Activated CD8-positive, alpha-beta T cell treated with anti-CD3 and anti-CD28 coated beads for 36 hours (primary cell): ENCODE measurements at places on chromosomes 5 and 9. TPM values are rescaled to one million over a fixed set of nuclear protein-coding genes. Genes with fewer than 3 reads are reported as not detected.
A peak's percentile ranks its signal among the peaks of the same experiment; 100 is the strongest.

The NAIP gene
- 5.1 TPM for total RNA-seq

The ZMAT2 gene
- 47.6 TPM for total RNA-seq

The GCNT4 gene
- 2.1 TPM for total RNA-seq

- no peaks in the 10 kb centered on the region for H3K36me3 ChIP-seq
- no peak overlapping the region for H3K4me3 ChIP-seq
- no peaks in the 10 kb centered on the region for H3K4me1 ChIP-seq
- DNase-seq: no peak
Measured at GRCh38 chr5:32780508-32780919, 69.4 kb downstream of the NPR3 start.

DNA sequence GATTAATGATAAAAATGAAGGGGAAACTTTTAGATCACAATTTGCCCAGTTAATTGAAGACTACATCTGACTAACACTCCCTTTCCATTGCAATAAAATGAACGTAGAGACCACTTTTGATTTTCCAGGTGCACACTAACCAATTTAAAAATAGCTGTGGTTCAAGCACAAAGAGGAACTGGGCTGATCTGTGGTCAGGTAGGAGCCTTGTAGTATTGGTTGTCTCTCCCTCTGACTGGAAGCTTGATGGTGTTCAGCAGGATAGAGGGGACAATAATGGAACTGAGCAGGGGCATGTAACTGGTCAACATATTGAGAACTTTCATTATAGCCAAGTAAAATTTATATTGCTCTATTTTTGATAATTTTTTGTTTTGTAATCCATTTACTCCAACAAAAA, 886.8 kb upstream of the SEMA6A start:
- DNase-seq: no peak
- no peaks in the 10 kb centered on the region for H3K27me3 ChIP-seq
- no peaks in the 10 kb centered on the region for H3K4me1 ChIP-seq
- no peaks in the 10 kb centered on the region for H3K36me3 ChIP-seq

GRCh38 chr5:92505145-92505544, 1075.9 kb downstream of the NR2F1-AS1 start:
- peaks cover 2% of the 10 kb centered on the region for H3K4me1 ChIP-seq
- H3K4me3 ChIP-seq: no peak overlapping the region
- H3K27me3 ChIP-seq: no peaks in the 10 kb centered on the region
- no peak for DNase-seq
- H3K27ac ChIP-seq: no peak overlapping the region

- peaks cover 13% of the 10 kb centered on the region for H3K4me1 ChIP-seq
- DNase-seq: peak; percentile 15
- no peak overlapping the region for H3K4me3 ChIP-seq
- no peaks in the 10 kb centered on the region for H3K27me3 ChIP-seq
- H3K27ac ChIP-seq: peak overlapping the region; percentile 38
Measured at GRCh38 chr5:154384480-154385235, 61.1 kb upstream of the SAP30L start.

GRCh38 chr9:136060671-136061371, 34.3 kb downstream of the NACC2 start:
- no peaks in the 10 kb centered on the region for H3K27me3 ChIP-seq
- no peak overlapping the region for H3K27ac ChIP-seq
- H3K4me1 ChIP-seq: peaks cover 4% of the 10 kb centered on the region
- no peak for DNase-seq
- no peak overlapping the region for H3K4me3 ChIP-seq

The HMCN2 gene
- total RNA-seq: not detected

DNA sequence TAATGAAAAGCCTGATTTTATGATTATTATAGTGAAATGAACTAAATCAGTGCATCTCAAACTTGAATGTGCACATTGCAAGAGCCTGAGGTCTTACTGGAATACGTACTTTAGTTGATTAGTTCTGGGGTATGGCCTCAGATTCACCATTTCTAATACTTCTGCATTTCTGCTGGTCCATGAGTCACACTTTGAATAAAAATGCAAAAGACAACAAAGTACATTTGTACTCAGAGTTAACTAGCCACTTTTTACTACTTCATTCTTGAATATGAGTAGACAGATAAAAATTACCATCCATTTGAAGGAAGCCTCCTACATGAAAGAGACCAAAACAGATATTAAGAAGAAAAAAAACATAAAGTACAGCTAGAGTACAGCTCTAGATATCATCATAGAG, 27.1 kb upstream of the PRR16 start:
- H3K4me3 ChIP-seq: no peak overlapping the region
- no peaks in the 10 kb centered on the region for H3K36me3 ChIP-seq
- no peak for DNase-seq

DNA sequence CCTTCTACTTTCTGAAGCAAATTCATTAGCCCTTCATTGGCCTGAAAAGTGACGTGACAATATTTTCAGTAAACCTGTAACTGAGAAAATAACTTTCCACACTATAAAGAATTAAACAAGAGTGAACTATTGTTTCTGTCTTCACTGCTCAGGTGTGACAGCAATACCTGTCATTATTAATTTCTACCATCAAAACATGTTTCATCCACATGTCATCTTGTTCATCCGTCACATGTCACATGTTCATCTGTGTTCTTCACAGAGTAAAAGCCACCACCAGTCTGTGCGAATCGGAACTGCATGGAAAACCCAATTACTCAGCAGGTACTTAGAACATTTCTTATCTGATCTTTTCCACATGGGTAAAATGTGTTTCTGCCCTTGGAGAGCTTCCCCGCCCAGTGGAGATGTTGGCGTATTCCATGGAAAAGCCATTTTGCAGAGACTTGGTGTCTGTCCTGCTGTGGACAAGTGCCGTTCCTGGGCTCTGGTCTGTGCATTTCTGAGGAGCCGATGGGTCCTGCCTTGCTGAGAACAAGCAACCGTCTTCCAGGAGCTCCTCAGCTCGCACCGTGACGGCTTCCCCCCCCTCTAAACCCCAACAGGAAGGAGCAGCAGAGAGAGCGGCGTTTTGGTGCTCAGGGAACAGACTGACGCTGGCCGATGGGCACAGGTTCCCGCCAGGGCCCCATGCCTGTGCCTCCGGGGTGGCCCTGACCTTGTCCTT, 10.6 kb upstream of the EXOC3 start:
- DNase-seq: no peak
- peaks cover 10% of the 10 kb centered on the region for H3K4me1 ChIP-seq
- no peak overlapping the region for H3K4me3 ChIP-seq
- peaks cover 22% of the 10 kb centered on the region for H3K36me3 ChIP-seq

DNA sequence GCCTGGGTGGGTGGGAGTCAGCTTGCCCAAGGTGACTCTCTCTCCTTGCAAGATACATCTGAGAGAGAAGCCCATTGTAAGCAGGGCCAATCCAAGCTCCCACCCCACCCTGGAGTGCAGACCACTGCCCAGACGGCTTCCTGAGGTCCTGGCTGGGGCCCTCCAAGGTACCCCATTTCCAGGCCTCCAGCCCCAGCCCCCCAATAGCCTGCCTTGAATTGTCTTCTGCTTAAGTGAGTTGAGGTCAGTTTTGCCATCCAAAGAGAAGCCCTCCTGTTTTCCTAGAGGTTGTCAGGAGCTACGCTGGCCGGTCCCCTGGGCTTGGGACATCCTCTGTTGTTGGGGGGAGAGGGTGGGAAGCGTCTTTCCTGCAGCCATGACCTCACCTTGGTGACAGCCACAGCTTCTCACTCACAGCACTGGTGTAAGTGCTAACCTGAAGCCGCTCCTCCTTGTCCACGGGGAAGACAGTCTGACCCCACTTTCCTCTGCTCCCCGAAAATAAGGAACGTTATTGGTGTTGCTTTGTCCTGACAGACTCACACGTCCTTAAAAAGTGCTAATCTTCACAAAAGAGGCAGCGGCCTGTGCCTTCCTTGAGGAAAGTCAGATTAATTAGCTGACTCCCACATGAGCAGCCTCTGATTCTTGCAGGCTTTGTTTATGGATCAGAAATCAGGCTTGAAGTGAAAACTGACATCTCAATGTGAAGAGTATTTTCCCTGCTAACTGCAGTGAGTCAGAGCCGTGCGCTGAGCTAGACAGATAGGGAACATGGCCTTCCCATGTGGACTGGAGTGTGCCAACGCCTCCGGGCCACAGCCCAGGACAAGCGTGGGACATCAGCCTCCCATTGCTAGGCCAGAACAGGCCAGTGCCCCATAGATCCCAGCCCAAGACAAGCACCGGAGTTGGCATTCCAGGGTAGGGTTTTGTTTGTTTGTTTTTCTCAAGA, 52.3 kb downstream of the ADAMTS2 start:
- no peaks in the 10 kb centered on the region for H3K4me1 ChIP-seq
- H3K27me3 ChIP-seq: no peaks in the 10 kb centered on the region
- no peak overlapping the region for H3K27ac ChIP-seq

- H3K4me1 ChIP-seq: no peaks in the 10 kb centered on the region
- H3K4me3 ChIP-seq: no peak overlapping the region
- DNase-seq: no peak
Measured at GRCh38 chr9:134971196-134971595, 53.5 kb upstream of the FCN1 start.

- no peaks in the 10 kb centered on the region for H3K36me3 ChIP-seq
- no peak for DNase-seq
- no peaks in the 10 kb centered on the region for H3K27me3 ChIP-seq
- H3K4me1 ChIP-seq: no peaks in the 10 kb centered on the region
Measured at GRCh38 chr9:8823131-8823895, 1023.7 kb upstream of the DMAC1 start.

The HTR1A gene
- total RNA-seq: not detected

- no peaks in the 10 kb centered on the region for H3K36me3 ChIP-seq
- H3K27ac ChIP-seq: no peak overlapping the region
- no peaks in the 10 kb centered on the region for H3K4me1 ChIP-seq
- DNase-seq: no peak
Measured at GRCh38 chr9:114280636-114281472, 42.0 kb upstream of the ORM1 start.

The FGF1 gene
- not detected for total RNA-seq

The IFNA21 gene
- not detected for total RNA-seq

The SPINK4 gene
- total RNA-seq: not detected

DNA sequence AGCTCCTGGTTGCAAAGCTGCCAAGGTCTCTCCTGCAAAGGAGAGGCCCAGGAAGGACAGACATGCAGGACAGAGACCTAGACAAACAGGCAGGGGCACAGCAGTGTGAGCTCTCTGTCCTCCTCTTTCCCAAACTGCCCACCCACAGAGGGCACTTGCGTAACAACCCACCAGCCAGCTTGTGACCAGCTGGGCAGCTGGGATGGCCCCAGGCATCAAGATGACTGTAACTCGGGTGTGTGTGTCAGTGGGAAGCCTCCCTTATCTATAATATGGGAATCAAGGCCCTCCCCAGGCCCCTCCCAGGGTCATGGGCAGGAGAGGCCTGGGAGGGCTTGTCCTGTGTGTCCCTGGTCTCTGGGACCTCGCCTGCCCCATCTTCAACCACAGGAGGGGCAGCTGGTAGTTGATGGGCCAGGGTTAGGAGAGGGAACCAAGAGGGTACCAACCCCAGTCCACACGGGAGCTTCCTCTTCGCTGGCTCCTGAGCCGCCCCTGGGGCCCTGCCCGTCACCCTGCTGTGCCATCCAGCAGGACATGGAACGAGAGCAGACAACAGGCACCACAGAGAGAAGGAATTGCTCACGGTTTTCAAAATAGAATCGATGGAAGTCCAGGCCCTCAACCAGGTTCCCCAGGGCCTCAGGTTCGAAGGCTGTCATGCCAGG, 37.9 kb downstream of the SLC6A7 start:
- H3K27ac ChIP-seq: no peak overlapping the region
- DNase-seq: no peak

GRCh38 chr5:2836133-2836532, 84.7 kb upstream of the IRX2 start:
- no peaks in the 10 kb centered on the region for H3K36me3 ChIP-seq
- no peak overlapping the region for H3K27ac ChIP-seq
- DNase-seq: no peak
- no peaks in the 10 kb centered on the region for H3K27me3 ChIP-seq
- no peaks in the 10 kb centered on the region for H3K4me1 ChIP-seq

The CDH9 gene
- total RNA-seq: not detected

DNA sequence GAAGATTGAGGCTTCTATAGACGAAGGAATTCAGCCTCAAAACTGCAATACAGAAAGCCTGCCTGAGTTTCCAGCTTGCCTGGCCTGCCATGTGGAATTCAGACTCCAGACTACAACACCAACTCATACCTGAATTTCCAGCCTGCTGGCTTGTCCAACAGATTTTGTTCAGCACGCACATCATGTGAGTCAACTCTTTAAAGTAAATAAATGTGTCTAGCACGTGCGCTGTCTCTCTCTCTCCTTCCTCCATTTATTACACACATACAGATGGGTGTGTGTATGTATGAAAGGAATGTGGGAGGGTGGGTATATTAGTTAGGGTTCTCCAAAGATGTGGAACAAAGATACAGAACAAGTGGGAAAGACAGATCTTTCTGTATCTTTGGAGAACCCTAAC, 82.4 kb upstream of the TAS2R1 start:
- H3K4me1 ChIP-seq: no peaks in the 10 kb centered on the region
- no peaks in the 10 kb centered on the region for H3K27me3 ChIP-seq
- no peak overlapping the region for H3K4me3 ChIP-seq
- no peak overlapping the region for H3K27ac ChIP-seq
- H3K36me3 ChIP-seq: no peaks in the 10 kb centered on the region
- no peak for DNase-seq

- no peak for DNase-seq
- no peak overlapping the region for H3K4me3 ChIP-seq
- no peaks in the 10 kb centered on the region for H3K36me3 ChIP-seq
- H3K27me3 ChIP-seq: no peaks in the 10 kb centered on the region
Measured at GRCh38 chr9:104617418-104617817, 586 bp downstream of the OR13C9 start.

GRCh38 chr5:146345240-146345577, 6.6 kb downstream of the POU4F3 start:
- no peaks in the 10 kb centered on the region for H3K36me3 ChIP-seq
- peaks cover 15% of the 10 kb centered on the region for H3K4me1 ChIP-seq
- DNase-seq: no peak

The OTP gene
- not detected for total RNA-seq

DNA sequence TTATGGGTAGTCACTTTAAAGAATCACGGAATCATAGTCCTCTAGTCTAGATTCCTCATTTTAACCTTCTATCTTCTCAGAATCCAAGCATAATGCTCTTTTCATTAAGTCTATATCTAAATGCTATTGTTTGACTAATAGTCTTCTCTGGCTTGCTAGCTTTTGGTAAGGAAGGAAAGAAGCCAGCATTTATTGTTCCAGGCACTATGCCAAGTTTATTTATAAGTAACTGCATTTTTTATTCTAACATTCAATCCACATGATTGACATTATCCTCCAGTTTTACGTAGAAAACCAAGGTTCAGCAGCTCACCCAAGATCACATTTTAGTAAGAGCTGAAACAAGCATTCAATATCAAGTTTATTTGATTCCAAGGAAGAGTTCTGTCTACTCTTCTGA, 254.2 kb downstream of the SAXO1 start:
- DNase-seq: no peak
- H3K27ac ChIP-seq: no peak overlapping the region
- H3K4me1 ChIP-seq: no peaks in the 10 kb centered on the region

The ADAMTS16 gene
- total RNA-seq: not detected

The C9orf153 gene
- total RNA-seq: 0.40 TPM
